ENCODE measurements at places on chromosomes 3 and 15. TPM values are rescaled to one million over a fixed set of nuclear protein-coding genes. Genes with fewer than 3 reads are reported as not detected.
A peak's percentile ranks its signal among the peaks of the same experiment; 100 is the strongest.

DNA sequence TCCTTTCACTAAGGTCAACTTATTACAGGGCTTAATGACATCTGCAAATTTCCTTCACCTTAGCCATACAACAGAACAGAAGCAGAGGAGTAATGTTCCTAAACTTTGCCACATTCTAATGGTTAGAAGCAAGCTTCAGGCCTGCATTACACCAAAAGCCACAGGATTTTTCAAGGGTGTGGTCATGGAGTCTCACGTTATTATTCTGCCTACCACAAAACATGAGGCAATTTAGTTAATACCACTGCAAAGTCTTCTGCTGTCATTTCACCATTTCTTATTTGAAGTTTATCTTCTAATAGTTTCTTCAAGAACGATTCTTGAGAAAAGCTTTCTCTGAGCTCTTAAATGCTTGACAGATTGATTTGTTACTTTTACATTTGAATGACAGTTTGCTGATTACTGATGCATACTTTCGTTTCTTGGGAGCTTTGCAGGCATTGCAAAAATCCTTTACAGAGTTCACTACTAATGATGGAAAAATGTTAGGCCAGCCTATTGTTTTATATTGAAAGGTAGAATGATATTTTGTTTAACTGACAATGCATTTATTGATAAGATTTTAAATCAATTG is 1257.1 kb downstream of the NSUN3 start:
- peaks cover 4% of the 10 kb centered on the region for H3K36me3 ChIP-seq
- DNase-seq = no peak
- H3K27me3 ChIP-seq = no peaks in the 10 kb centered on the region
- H3K4me1 ChIP-seq = peaks cover 11% of the 10 kb centered on the region

The THBS1 gene
- 34.6 TPM for total RNA-seq

DNA sequence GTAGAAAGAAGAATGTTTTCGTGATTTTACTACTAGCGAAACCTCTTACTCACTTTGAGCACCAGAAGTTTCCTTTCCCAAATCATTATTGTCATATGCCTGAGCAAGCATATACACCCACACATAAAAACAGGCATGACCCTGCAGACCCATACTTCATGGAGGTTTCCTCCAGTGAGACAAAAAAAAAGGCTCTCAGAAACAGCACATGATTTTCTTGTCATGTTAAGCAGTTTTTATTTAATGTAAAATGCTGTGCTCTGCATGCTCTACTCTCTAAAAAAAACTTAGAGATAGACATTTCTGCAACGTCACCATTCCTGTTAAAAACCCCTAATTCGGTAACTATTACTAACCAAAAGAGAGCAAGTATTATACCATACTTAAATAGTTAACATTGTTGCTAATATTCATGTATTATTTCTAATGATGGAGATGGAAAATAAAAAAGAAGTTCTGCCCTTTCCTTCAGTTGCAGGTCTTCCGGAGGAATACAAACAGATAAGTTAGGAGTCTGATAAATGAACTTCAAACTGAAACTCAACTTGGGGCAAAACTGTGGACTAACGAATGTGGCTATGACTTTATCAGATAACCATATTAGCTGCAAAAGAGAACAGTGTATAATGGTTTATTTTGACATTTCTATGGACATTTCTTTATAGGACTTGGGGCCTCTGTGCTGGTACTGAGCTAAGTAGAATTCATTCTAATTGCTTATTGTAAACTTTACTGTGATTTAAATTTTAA is 15.9 kb downstream of the CD200R1 start:
- H3K4me3 ChIP-seq = no peak overlapping the region
- no peaks in the 10 kb centered on the region for H3K27me3 ChIP-seq
- H3K4me1 ChIP-seq = no peaks in the 10 kb centered on the region
- H3K27ac ChIP-seq = no peak overlapping the region
- no peaks in the 10 kb centered on the region for H3K36me3 ChIP-seq

DNA sequence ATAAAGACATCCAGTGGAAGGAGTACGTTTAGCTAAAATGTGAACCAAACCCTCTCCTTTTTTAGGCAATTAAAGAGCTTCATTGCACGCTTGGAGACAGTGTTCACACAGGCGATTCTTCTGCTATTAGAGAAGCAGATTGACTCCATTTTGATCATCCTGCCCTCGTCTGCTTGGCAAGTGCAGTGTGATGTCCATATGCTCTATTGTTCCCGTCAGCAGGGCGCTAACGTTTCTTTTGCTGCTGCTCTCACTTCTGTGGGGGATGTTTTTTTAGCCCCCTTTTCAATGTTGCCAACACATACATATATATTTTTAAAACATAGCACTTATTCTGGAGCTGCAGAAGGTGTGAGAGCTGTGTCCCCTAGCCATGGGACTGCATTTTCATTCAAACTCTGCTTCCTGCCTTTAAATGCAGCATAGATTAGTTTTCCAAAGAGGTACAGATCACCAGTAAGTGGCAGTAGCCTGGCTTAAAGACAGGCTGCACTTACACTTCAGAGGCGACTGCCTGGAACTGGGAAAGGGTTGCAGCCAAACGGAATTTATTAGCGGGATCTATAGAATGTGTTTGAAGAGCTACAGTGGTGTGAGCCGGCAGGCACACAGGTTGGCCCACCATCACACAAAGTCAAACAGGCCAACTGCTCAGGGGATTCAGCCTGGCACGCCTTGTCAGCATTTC is 292.6 kb upstream of the DPH6 start:
- peaks cover 18% of the 10 kb centered on the region for H3K4me1 ChIP-seq
- DNase-seq = no peak
- no peak overlapping the region for H3K4me3 ChIP-seq
- no peaks in the 10 kb centered on the region for H3K36me3 ChIP-seq
- H3K27me3 ChIP-seq = peaks cover 13% of the 10 kb centered on the region
- no peak overlapping the region for H3K27ac ChIP-seq

The ST3GAL6 gene
- 49.2 TPM for total RNA-seq

The MCTP2 gene
- 5.4 TPM for total RNA-seq

DNA sequence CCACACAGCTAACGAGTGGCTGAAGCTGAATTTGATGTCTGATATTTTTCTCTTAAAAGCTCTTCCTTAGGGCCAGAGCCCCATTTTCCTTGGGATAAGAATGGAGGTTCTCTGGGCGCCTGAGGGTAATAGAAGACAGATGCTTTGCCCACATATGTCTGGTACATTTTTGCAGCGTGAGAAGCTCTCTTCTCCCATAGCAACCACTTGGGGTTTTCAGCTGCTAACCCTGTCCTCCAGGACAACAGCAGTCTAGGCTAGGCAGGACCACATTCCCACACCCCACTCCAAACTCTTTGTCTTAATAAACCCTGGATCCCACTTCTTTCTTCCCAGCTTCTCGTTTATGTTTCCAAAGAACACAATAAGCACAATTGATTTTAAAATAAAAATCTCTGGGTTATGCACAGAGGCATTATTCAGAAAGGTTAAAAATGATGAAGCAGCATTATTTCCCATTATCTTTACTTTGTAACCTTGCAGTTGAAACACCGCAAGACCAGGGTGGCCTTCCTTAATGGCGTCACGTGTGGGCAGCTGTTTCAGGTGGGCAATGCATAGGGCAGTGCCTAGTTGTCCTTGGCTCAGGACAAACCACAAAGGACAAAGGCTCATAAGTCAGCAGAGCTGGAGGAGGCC is 56.5 kb upstream of the NTRK3 start:
- DNase-seq = no peak
- H3K36me3 ChIP-seq = no peaks in the 10 kb centered on the region
- peaks cover 61% of the 10 kb centered on the region for H3K27me3 ChIP-seq
- H3K27ac ChIP-seq = no peak overlapping the region
- no peaks in the 10 kb centered on the region for H3K4me1 ChIP-seq

DNA sequence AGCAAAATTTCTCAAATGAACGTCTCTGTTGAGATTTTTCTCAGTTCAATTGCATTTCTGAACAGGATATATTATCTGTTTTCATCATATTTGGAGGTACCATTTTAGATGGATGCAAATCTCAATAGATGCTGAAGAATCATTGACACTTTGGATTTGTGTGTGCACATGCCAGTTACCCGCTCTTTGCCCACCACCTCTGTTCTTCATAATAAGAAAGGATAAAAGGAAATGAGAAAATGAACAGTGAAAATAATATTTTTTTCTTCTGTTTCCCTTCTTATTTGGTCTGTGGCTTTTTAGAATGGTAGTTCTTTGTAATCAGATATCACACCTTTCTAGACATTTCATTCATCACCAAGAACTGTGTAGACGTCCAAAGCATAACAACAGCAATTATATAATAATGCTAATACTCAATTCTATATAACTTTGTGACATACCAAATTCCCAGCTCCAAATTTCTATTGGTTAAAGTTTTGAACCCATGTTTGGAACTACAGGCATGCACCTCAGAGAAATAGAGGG is 256.7 kb upstream of the SATB1 start:
- H3K36me3 ChIP-seq = no peaks in the 10 kb centered on the region
- H3K27me3 ChIP-seq = no peaks in the 10 kb centered on the region
- H3K27ac ChIP-seq = no peak overlapping the region
- no peak for DNase-seq
- H3K4me1 ChIP-seq = no peaks in the 10 kb centered on the region

GRCh38 chr15:99906793-99907192 is 173.6 kb upstream of the LYSMD4 start:
- H3K27ac ChIP-seq = no peak overlapping the region
- no peak overlapping the region for H3K4me3 ChIP-seq
- peaks cover 5% of the 10 kb centered on the region for H3K27me3 ChIP-seq
- H3K36me3 ChIP-seq = no peaks in the 10 kb centered on the region

DNA sequence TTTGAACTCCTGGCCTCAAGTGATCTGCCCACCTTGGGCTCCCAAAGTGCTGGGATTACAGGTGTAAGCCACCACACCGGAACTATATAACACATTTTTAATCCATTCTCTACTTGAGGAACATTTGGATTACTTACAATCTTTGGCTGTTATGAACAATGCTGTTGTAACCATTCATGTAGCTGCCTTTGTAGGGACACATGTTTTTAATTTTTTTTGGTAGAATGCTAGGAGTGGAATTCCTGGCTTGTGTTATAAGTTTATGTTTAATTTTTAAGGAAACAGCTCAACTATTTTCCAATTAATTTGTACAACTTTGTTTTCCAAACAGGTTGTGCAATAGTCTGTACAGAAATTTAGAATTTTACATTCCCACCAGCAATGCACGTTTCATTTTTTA is 51.7 kb downstream of the GPR149 start:
- H3K36me3 ChIP-seq = no peaks in the 10 kb centered on the region
- no peak overlapping the region for H3K4me3 ChIP-seq
- H3K27ac ChIP-seq = no peak overlapping the region
- no peaks in the 10 kb centered on the region for H3K4me1 ChIP-seq

- no peaks in the 10 kb centered on the region for H3K27me3 ChIP-seq
- peak overlapping the region; percentile 47 for H3K27ac ChIP-seq
- no peak for DNase-seq
These were observed 917.7 kb downstream of the MCTP2 start for GRCh38 chr15:95149036-95149435.

DNA sequence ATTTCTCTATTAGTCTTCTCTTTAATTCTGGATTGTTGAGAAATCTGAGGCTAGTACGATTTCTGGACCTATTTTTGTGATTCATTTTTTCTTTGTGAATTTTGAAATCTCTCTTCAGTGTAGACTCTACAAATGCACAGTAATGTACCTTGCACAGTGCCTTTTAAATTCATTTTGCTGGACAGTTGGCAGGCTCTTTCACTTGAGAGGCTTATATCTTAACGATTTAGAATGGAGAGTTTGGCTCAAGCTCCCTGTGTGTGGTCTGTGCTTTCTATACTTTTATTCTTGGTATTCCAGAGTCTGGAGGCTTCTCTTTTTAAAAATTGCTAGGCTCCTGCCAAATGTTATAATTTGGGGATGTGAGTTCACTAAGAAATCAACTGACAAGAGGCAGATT is 8.8 kb downstream of the CRYBG3 start:
- peaks cover 3% of the 10 kb centered on the region for H3K36me3 ChIP-seq
- peaks cover under 1% of the 10 kb centered on the region for H3K27me3 ChIP-seq
- no peaks in the 10 kb centered on the region for H3K4me1 ChIP-seq
- H3K4me3 ChIP-seq = no peak overlapping the region
- no peak for DNase-seq

DNA sequence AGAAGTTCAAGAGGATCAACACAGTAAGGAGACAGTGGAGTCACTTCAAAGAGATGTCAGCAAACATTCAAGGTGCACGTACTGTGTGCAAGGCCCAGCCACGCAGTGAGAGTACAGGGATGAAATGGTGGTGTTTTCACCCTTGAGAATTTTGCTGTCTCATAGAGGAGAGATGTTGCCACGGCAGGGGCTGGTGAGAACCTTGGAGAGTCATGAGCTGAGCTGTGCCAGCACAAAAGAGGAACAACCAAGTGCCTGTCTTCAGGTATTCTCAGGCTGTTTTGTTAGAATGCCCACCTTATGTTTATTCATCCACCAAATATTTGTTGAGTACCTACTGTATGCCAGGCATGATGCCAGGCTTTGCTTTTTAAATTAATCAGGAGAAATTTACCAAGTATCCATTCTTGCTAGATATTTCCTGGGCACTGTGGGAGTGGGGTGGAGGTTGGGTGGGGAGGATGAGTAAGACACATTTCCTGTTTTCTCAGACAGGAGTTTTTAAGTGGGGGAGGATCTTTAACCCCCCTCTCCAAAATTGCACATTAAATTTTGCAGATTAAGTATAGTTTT is 72.6 kb downstream of the SLC6A11 start:
- no peak for DNase-seq
- H3K4me1 ChIP-seq = no peaks in the 10 kb centered on the region
- no peak overlapping the region for H3K27ac ChIP-seq
- peaks cover 40% of the 10 kb centered on the region for H3K27me3 ChIP-seq

GRCh38 chr3:21920421-21920861 is 169.4 kb upstream of the ZNF385D start:
- H3K27me3 ChIP-seq = no peaks in the 10 kb centered on the region
- no peaks in the 10 kb centered on the region for H3K36me3 ChIP-seq
- H3K4me1 ChIP-seq = no peaks in the 10 kb centered on the region
- H3K27ac ChIP-seq = no peak overlapping the region
- H3K4me3 ChIP-seq = no peak overlapping the region
- DNase-seq = no peak

DNA sequence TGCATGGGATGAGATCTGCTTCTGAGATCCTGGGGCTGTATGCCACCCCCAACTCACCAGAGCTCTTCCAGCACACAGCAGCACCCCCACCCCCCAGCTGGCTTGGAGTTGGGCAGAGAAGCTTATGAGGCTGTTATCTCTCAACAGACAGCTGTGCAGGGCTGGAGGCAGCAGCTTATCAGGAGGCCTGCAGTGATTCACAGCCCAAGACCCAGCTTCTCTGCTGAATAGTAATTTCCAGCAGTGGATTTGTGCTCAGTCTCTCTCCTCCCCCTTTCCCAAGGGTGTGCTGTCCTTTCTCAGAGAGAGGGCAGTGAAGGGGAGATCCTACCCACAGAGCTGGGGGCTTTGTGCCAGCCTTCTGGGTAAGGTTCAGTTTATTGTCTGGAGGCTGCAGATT is 2.1 kb downstream of the RPP25 start:
- no peak for DNase-seq
- no peaks in the 10 kb centered on the region for H3K36me3 ChIP-seq
- no peak overlapping the region for H3K27ac ChIP-seq
- H3K4me3 ChIP-seq = no peak overlapping the region

- H3K4me3 ChIP-seq = no peak overlapping the region
- H3K4me1 ChIP-seq = no peaks in the 10 kb centered on the region
- no peak overlapping the region for H3K27ac ChIP-seq
- no peak for DNase-seq
- H3K27me3 ChIP-seq = no peaks in the 10 kb centered on the region
- no peaks in the 10 kb centered on the region for H3K36me3 ChIP-seq
These were observed 160.9 kb upstream of the GALNT15 start for GRCh38 chr3:16013568-16013967.

The CPLX3 gene
- total RNA-seq = not detected

- no peaks in the 10 kb centered on the region for H3K4me1 ChIP-seq
- no peak for DNase-seq
- H3K36me3 ChIP-seq = no peaks in the 10 kb centered on the region
- H3K27ac ChIP-seq = no peak overlapping the region
- no peak overlapping the region for H3K4me3 ChIP-seq
- H3K27me3 ChIP-seq = peaks cover 45% of the 10 kb centered on the region
These were observed 562.3 kb downstream of the PDCD6IP start for GRCh38 chr3:34360713-34361112.
